ENCODE measurements at places on chromosomes 5 and 9.

DNA sequence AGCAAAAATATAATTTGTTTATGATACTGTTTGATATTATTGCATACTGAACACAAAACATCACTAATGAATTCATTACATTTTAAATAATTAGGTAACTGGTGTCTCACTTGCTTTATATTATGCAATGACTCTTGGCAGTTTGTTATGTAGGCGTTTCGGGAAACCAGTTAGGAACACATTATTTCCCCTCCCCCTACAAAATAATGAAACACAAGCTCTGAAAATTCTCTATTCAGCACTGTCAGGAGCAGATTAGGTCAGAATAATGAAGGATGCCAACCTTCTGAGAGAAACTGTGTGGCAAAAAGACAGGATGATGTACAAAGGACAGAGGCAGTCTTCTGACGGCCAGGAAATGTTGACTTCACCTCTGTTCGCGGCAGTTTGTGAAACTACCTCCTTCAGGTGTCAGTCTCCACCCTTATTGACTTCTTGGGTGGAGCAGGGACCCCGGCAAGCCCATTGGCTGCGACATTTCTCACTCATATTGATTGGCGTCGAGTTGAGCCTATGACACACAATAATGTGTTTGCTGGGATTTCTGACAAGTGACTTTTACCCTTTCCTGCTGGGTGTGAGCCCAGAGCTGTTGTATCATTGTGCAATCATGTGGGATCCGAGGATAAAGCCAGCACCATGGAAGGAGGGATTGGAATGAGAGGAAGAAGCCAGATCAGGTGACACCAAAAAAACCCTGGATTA is 33.9 kb downstream of the SH3PXD2B start:
- DNase-seq: no peak

DNA sequence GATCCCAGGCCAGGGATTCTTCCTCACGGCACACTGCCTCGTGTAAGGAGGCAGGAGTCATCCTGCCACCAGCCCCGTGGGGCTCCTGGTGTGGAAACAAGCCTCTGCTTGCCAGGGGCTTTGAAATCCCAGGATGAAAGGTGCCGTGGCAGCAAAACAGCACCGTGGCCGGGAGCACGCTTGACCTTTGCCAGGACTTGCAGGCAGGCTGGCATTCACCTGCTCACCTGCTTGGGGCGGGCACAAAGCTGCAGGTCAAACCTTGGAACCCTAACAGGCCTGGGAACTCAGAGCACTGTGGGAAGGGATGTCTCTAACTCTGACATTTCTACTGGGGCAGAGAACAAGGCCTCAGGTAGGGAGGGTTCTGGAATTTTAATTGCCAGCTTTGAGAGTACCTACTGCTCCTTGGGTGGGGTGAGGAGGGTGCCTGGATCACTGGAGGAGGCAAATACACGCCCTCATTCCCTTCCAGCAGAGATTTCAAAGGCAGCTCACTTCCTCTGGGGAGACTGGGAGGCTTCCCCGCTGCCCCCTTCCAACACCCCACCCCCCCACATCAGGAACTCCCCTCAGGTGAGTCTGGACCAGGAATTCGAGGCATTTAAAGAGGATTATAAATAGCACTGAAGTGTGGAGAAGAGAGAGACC is 45.6 kb upstream of the STXBP1 start:
- peak; percentile 62 for DNase-seq

GRCh38 chr9:78462611-78463010 is 165.7 kb downstream of the PSAT1 start:
- no peak for DNase-seq

DNA sequence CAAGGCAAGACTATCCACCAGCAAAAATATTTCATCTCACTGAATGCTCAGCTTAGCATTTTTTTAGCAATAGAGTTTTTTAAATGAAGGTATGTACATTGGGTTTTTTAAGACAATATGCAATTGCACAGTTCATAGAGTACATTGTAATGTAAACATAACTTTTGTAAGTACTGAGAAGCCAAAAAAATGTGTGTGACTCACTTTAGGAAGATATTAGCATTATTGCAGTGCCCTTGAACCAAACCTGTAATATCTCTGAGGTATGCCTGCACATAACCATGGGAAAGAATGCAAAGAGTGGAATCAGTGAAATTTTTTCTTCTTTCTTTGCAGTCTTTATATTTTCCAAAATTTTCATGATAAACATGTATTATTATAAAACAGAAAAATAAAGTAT is 1533.3 kb upstream of the WWC1 start:
- no peak for DNase-seq

GRCh38 chr5:36662291-36662851 is 56.0 kb downstream of the SLC1A3 start:
- no peak for DNase-seq

- no peak for DNase-seq
Observed at GRCh38 chr9:98164912-98165311, 27.5 kb downstream of the CORO2A start.

DNA sequence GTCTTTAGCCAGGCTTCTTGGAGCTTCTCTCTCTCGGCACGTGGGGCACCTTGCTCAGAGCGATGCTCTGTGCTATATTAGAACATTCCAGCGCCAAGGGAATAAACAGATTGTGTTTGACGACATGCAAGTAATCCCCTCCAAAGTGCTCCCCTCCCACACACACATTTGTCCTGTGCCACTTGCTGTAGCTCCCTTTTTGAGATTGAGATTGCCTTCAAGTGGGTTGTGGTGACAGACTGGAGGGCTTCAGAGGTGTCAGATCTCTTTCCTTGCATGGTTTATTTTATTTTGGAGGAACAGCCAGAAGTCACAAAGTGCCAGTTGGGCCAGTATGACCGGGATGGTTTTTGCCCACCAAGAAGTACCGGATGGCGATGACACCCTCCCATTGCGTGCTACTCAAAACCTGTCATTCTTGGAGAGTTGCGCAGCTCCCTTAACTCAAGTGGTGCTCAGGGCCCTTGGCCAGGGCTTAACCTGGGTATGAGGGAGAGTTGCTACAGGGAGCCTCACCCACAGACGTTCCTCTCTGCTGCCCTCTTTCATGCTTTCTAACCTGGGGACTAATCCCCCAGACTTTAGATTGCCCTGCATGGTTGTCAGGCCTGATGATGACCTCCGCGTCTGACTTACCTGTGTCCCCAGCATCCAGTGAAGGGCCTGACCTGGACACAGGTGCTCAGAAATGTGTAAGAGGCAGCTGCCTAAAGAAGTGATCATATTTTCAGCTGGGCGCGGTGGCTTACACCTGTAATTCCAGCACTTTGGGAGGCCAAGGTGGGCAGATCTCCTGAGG is 18.8 kb upstream of the RPL26L1 start:
- no peak for DNase-seq

- DNase-seq: no peak
Observed at GRCh38 chr5:62931153-62931950, 352.7 kb downstream of the LRRC70 start.

GRCh38 chr5:91469517-91470165 is 86.5 kb upstream of the ARRDC3 start:
- no peak for DNase-seq

DNA sequence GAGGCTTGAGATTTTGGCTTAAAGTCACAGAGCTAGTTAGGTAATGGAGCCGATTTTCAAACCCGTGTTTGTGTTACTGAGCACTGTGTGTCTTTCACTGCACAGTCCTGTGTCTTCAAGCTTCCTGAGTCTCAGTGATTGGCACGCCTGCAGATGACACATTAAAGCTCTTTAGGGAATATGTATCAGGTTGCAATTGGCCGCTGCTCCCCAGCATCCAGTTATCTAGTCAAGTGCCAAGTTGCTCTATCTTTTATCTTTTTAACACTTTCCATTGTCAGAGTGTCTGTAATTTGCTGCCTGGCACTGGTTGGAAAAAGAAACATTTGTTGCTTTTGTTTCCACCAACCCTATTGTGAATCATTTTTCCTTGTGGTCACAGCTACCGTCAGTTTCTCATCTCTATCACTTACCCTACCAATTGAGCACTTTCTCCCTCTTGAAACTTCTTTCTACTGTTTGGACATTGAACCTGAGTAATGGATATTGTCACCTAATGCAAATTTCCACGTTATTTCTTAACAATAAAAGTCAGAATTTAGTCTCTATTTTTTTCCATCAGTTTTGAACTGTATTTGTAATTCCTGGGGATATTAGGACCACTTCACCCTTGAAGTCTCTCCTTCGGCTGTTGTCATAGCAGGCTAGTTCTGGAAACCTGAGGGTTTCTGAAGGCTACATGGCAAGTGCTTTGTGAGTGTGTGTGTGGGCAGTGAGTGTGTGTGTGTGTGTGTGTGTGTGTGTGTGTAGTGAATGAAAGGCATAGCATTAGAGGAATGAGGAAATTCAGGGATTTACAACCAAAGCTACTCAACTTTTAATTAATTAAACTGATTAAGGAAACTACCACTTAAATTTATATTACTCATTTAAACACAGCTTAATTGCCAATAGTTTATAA is 274.3 kb downstream of the ISL1 start:
- no peak for DNase-seq

GRCh38 chr5:132807163-132807838 is 5.8 kb upstream of the SOWAHA start:
- peak; percentile 45 for DNase-seq

- no peak for DNase-seq
Observed at GRCh38 chr5:62413711-62414110, 1.1 kb downstream of the IPO11 start.

- no peak for DNase-seq
Observed at GRCh38 chr9:105439428-105439827, 8.4 kb upstream of the FSD1L start.

DNA sequence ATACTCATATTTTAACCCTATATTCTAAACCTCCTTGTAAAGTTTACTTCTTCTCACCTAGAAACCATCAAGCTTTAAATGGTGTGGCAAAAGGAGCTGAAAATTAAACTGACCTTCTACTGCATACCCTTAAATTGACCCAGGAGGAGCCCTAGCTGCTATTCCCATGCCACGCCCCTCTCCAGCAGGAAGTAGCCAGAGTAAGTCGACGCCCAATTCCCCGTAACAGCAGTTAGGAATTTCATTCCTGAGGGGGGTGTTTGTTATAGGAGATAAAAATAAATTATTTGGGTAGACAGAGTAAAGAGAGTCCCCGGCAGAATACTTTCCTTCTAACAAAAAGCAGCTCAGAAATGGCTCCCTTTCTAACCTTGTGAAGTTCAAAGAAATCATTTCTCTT is 111.8 kb upstream of the FAM174A start:
- DNase-seq: no peak

- DNase-seq: no peak
Observed at GRCh38 chr5:179802950-179803562, 3.6 kb downstream of the MGAT4B start.

GRCh38 chr9:134404376-134405358 is 78.4 kb downstream of the RXRA start:
- no peak for DNase-seq

DNA sequence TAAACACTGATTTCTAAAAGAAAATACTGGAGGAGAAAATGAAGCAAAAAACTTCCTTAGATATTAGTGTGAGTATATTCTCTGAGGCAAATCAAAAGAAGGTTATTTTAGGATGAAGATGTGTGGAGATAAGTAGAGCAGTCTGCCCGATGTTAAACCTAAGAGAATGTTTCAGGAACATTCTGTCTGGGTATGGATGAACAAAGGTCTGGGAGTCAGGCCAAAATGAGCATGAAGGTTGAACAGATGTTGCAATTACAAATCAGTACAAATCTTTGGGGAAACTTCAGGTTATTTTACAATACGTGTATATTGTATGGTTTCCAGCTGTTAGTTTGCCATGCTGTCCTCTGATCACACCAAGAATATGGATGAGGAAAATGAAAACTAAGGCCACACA is 14.4 kb upstream of the CEP78 start:
- DNase-seq: no peak

- DNase-seq: no peak
Observed at GRCh38 chr9:73007966-73008672, 55.3 kb upstream of the ALDH1A1 start.

GRCh38 chr9:133274236-133275104 is 531 bp downstream of the ABO start:
- no peak for DNase-seq

DNA sequence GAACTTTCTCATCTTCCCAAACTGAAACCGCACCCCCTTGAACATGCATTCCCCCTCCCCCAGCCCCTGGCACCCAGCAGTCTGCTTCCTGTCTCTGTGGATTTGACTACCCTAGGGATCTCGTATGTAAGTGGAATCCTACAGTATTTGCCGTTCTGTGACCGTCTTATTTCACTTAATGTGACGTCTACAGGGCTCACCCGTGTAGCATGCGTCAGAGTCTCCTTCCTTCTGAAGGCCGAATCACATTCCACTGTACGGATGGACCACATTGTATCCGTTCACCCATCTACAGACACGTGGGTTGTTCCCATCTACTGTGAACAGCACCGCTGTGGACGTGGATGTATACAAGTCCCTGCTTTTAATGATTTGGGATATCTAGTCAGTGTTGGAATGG is 4.5 kb downstream of the PRRX2 start:
- no peak for DNase-seq

GRCh38 chr5:14767053-14767452 is 102.5 kb downstream of the OTULIN start:
- no peak for DNase-seq

DNA sequence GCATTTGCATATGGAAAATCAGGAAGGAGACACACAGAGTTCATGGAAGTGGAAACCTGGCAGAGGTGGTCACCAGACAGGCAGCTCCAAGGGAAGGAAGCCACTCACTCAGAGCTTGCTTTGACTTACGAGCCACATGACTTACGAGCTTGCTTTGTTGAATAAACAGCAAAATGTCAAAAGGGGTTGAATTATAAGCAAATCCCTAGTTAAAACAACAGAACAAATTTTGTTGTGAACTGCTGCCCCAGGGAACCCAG is 164.3 kb downstream of the SYK start:
- DNase-seq: no peak

DNA sequence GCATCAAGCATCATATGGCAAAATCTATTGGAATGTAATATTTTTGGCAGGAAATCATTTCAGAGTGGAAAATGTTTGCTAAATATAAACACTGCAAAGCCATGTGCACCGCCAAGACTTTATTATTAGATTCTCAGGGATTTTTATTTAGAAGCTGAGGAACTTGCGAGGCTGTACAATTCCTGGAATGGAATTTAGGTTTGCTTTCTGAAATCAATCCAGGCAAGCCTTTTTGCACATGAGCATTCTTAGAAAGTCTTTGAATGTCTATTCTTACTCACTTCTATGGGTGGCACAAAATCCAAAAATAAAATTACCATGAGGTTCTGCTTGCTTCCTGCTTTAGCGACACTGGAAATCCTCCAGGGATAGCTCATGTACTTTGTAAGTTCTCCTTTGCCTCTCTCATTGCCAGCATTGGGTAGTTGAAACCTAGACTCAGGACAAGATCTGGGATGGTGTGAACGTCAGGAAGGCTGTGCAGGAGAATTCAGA is 71.5 kb upstream of the PALM2AKAP2 start:
- no peak for DNase-seq

- no peak for DNase-seq
Observed at GRCh38 chr5:127997201-127997704, 86.3 kb upstream of the SLC12A2 start.

Data from left forelimb (tissue), 1 donor.